ENCODE measurements at places on chromosomes 7 and 10.

DNA sequence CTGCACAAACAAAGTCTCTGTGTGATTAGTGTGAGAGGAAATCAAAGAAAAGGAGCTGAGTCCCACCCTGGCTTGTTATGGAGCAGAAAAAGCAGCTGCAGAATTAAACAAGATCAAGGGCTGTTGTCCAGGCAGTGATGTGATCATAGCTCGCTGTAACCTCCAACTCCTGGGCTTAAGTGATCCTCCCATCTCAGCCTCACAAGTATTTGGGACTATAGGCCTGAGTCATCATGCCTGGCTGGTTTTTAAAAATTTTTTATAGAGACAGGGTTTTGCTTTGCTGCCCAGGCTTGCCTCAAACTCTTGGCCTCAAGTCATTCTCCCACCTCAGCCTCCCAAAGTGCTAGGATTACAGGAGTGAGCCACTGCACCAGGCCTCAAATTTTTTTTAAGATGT, 88.9 kb downstream of the IPMK start:
- DNase-seq, result no peak

DNA sequence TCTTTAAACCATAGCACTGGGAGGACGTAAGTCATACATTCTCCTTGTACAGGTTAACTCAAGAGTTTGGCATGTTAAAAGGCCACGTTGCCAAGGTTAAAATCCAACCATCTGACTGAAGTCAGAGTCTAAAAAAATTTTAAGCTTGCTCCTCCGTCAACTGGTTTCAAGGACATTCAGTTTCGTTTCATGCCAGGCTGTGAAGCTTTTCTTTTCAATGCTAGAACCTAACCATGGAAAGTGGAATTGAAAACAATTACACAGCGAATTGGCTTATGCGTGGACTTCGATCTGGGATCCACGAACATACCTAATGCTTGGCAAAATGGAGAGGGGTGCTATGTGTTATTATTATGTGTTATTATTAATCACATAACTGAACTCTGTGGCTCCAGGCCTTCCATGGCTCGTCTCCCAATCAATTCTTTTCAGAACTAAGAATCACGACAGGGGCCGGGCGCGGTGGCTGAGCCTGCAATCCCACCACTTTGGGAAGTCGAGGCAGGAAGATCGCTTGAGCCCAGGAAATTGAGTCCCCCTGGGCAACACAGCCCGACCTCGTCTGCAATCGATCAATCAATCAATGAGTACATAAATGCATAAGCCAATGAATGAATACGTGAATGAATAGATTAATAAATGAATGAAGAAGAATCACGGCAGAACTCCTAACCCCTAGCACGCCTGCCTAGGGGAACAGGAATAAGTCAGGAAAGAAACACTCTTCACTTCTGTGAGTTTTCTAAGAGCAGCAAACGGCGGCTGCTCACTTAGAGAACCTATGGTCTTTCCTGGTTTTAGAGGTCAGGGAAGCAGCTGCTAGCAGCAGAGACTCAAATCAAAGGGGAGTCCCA, 733 bp upstream of the ARL5B start:
- peak; percentile 39 for DNase-seq

GRCh38 chr7:22427104-22427503, 70.2 kb upstream of the RAPGEF5 start:
- DNase-seq, result no peak

- DNase-seq, result no peak
Observed at GRCh38 chr7:25861164-25861496, 290.9 kb upstream of the NFE2L3 start.

DNA sequence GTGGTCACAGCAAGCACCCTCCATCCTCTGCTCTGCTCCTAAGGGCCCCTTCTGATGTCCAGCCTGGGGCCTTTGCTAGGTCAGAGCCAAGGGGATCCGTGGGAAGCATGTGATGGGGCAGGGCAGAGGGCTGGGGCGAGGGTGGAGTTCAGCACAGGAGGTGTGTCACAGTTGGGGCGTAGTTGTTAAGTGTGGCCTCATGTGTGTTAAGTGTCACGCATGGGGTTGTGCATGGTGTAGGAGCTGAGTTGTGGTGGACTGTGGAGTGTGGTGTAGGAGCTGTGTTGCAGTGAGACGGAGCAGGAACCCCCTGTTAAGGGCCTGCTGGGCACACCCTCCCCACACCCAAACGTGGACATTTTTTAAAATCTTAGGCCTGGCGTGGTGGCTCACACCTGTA, 248.0 kb downstream of the USP6NL start:
- no peak for DNase-seq

DNA sequence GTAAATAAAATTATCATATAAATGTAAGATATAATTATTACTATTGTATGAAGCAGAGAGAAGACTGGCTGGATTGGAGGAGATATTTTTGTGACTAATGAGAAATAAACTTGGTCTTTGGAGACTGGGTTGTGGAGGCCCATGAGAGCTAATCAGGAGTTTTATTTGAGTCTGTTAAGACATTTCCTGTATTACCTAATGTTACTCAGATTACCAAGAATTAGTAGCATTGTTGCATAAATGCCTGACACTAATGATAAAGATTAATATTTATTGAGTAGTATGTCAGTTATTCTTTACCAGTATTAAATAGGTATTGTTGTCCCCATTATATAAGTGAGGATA, 7.1 kb downstream of the CCDC126 start:
- no peak for DNase-seq

DNA sequence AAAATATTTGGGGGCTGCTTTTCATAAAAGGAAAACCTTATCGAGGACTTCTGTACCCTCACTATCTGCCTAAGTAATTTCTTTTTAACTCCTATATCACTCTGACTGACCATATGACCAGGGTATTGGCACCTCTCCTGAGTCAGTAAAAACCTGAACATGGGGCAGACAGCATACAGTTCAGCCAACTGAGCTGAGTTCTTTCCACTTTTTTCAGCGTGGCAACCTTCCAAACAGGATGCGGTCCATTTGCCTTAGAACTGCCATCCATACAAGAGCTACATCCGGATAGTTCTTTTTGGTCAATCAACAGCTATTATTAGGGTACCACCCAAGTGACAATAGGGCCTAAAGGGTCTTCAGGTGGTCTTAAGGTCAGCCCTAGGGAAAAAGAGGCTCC, 122.6 kb downstream of the MARCHF5 start:
- DNase-seq, result no peak

GRCh38 chr10:71765176-71765904, 8.0 kb downstream of the VSIR start:
- DNase-seq, result no peak

DNA sequence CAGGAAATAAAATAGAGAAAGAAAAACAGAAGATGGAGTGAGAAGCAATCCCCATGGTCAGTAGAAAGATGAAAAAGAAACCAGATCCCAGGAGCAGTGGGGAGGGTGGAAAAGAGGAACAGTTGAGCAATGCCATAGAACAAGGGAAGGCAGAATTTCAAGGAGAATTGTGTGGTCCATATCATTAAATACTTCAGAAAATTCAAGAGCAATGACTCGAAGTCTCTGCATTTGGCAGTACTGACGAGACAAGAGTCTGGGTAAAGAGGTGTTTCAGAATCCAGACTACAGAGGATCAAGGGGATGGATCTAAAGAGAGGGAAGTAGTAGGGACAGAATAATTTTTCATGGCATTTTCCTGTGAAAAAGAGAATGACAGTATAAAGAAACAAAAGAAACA, 512.6 kb downstream of the PHTF2 start:
- DNase-seq, result no peak

- DNase-seq, result no peak
Observed at GRCh38 chr7:149732611-149733010, 40.8 kb downstream of the ZNF467 start.

DNA sequence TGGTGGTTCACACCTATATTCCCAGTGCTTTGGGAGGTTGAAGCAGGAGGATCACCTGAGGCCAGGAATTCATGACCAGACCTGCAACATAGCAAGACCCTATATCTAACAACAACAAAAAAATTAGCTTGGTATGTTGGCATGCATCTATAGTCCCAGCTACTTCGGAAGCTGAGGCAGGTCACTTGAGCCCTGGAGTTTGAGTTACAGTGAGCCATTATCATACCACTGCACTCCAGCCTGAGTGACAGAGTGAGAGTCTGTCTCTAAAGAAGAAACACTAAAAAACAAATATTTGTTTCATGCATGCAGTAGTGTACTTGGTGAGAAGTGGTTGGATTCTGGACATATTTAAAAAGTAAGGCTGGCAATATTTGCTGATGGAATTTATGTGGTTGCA, 198.1 kb downstream of the BBS9 start:
- no peak for DNase-seq

GRCh38 chr7:116842371-116842770, 20.0 kb upstream of the CAPZA2 start:
- DNase-seq, result no peak

GRCh38 chr7:68601826-68602225, 996.4 kb upstream of the AUTS2 start:
- no peak for DNase-seq

DNA sequence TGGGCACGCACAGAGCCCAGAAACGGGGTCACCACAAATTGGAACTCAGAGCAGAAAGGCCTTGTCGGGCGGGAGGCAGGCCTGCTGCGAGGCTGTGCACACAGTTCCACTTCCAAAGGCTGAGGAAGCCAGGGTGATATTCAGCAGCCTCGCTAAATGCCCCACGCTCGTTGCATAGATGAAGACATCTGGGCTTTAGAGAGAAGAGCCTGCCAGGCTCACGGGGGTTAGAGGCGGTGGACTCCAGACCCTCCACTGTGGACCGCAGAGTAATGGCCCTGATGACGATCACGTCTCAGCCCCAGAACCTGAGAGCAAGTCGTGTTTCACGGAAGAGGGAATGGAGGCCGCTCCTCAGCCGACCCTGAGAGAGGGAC, 104.2 kb downstream of the DNAJB6 start:
- DNase-seq, result no peak

GRCh38 chr7:139915864-139916716, 87.0 kb downstream of the TBXAS1 start:
- peak; percentile 94 for DNase-seq

GRCh38 chr7:52669031-52669430, 366.4 kb upstream of the POM121L12 start:
- DNase-seq, result no peak

- no peak for DNase-seq
Observed at GRCh38 chr10:6320320-6321010, 117.7 kb downstream of the PFKFB3 start.

GRCh38 chr7:47367369-47367768, 214.5 kb downstream of the TNS3 start:
- DNase-seq, result no peak

DNA sequence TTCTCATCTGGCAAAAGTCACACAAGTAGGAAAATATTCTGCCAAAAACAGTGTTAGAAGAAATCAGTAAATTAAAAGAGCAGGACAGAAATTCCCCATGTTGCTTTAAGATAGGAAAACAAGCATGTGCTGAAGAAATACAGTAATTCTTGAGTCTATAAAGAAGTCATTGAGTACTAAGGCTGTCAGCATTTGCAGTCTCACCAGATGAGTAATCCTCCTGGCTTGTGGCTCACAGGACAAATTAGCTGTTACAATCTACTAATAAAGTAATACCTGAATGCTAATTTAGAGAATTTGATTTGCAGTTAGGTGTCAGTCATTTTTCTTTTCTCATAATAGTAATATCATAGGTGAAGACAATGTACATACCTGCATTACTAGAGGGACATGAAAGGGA, 1158.9 kb upstream of the CELF2 start:
- no peak for DNase-seq

DNA sequence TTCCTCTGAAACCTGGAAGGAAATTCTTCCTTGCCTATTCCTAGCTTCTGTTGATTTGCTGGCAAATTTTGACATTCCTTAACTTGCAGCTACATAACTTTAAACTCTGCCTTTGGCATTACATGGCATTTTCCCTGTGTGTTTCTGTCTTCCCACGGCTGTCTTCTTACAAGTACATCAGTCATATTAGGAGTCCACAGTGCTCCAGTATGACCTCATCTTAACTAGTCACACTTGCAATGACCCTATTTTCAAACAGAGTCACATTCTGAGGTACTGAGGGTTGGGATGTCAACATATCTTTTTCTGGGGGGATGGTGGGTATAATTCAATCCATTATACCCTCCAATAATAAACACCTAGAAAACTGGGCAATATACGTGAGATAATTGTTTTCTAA, 37.4 kb upstream of the EPHB6 start:
- DNase-seq, result no peak

DNA sequence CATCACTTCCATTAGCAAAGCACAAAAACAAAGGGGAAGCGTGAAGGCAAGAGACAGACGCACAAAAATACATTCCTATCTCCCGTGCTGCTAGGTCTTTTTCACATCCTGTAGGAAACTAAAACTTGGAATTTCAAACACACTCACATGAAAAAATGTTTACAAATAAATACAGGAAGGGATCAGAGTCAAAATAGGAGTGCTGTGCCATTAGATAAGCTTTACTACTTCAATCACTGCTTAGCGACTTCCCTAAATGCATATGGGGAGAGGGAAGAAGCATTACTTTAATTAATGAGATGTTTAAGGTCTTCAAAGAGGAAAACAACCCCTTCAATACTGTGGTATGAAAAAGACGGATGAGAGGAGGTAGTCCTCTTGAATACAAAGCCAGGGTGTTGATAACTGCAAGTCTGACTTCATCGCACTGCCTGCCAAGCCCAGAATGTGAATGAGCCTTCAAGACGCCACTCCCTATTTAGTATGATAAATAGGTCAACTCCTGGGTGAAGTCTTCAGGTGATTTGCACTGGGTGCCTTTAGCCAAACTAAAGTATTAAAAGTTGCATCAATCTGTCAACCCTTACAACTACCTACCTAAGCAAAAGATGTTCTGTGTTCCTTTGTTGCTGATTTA, 13.9 kb downstream of the PARD3 start:
- no peak for DNase-seq

DNA sequence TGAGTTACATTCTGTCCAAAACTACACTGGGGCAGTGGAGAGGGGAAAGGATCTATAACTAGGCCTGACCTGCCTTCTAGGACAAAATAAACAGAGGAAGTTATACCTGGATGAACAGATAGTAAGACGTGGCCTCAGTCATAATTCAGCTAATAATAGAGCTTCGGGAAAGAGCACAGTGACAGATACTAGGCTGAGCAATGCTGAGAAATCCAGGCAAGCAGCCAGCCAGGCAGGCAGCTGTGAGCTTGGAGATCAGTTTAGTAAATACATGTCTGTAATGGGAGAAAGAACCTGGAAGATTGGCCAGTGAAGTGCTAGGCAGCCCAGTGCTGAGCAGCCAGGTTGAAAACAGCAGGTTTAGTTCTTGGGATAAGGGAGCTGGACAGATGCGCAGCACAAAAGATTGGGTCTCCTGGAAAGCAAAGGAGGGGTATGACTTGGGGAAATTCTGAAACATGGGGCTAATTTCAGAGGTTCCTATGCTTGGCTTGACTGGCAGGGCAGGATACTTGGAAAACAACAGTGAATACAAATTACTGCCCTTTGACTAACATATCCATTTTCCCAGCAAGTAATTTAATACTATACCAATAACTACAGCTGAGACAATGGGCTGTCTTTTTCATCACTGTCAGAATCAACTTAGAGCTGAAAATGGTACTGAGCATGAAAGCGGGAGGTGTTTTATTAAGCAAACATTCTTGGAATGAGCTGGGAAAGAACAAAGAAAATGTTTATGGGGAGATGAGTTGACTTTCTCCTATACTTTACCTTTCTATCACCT, 140.8 kb downstream of the DGKB start:
- DNase-seq, result peak; percentile 61

GRCh38 chr10:49139846-49140195, 6.0 kb upstream of the FAM170B start:
- peak; percentile 86 for DNase-seq

Data from GM04503 (cell line).